SJCRH30 (cell line): ENCODE measurements at places on chromosomes 2 and 18.

- DNase-seq: no peak
Observed at GRCh38 chr2:223319601-223320000, 267.6 kb downstream of the KCNE4 start.

- no peak for DNase-seq
Observed at GRCh38 chr2:157180359-157180758, 77.1 kb upstream of the GALNT5 start.

DNA sequence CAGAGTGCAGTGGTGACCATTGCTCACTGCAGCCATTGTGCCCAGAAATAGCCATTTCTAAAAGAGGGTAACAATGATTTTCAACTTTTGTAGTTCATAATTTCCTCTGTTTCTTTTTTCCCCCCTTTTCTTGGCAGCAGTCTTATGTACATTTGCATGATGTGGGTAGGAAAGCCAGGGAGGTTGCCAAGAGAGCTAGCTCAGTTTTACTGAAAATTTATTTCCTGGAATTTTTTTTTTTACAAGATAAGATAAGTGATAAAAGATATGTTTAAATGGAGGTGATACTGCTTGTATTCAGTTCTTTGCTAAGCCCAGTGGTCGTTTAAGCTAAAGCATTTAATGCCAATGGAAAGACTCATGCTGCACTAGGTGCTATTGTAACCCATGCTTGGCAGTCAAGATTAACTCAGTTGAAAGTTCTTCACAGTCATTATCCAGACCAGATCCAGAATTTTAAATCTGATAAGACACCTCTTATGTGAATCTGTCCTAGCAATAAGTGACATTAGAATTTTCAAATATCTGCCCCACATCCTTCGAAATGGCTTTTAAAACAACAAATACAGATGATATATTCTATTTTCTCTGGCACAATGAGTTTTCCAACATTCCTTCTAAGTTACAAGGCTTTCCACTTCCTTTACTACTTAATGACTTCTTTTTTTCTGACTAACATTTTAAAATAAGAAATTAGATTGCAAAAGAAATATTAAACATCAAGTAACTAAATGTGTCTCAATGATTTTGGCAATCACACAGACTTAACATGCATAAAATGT lies 4.4 kb upstream of the ATP8B1 start:
- no peak for DNase-seq

- no peak for DNase-seq
Observed at GRCh38 chr2:127094509-127095366, 12.2 kb downstream of the BIN1 start.

- no peak for DNase-seq
Observed at GRCh38 chr18:63817441-63818051, 42.3 kb downstream of the SERPINB7 start.
